ENCODE measurements at places on chromosomes 3 and 15. TPM values are rescaled to one million over a fixed set of nuclear protein-coding genes. Genes with fewer than 3 reads are reported as not detected.

Gene CHRD
- 4.2 TPM for polyA plus RNA-seq

DNA sequence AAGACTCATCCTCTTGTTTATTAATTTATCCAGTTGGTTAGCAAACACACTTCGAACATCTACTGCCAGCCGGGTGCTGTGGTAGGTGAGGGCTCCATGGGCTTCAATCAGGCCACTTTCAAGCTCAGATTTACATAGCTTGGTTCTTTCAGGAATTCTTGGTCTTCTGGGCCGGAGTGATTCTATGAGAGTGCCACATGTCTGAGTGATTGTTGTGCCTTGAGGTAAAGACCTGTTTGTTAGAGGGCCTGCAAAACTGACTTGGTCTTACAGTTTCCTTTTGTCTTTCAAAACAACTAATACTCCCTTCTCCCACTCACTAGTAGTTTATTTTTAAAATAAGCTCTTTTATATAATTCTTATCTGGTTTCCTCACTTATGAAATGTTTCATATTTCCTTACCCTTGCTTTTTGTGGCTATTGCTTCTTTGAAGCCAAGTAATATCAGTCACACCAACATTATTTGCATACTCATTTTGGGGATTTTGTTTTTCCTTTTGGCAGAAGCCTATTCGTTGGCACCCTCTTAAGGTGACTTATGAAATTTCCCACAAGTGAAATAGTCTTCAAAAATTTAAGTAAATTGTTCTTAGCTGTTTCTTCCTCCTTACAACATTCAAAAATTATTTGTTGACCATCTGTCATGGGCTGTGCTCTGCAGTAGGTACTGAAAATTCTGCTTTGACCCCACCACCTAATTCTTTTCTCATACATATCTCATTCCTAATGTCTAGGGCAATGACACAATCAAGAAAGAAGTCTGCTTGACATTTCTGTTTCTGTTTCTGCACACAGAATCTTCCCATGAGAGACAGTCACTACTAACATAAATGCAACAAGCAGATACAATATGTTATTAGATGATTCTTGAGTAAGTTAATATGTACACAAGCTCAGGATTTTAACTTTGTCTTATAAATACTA, 120.2 kb downstream of the LRRC28 start:
- no peak for DNase-seq
- H3K27ac ChIP-seq = peak overlapping the region; percentile 45
- peaks cover 2% of the 10 kb centered on the region for H3K4me1 ChIP-seq
- H3K27me3 ChIP-seq = no peaks in the 10 kb centered on the region

- DNase-seq = no peak
- no peak overlapping the region for H3K27ac ChIP-seq
- H3K4me1 ChIP-seq = no peaks in the 10 kb centered on the region
- H3K4me3 ChIP-seq = no peak overlapping the region
- H3K27me3 ChIP-seq = peaks cover 3% of the 10 kb centered on the region
These were observed 127.4 kb upstream of the SLC6A11 start for GRCh38 chr3:10688548-10689172.

DNA sequence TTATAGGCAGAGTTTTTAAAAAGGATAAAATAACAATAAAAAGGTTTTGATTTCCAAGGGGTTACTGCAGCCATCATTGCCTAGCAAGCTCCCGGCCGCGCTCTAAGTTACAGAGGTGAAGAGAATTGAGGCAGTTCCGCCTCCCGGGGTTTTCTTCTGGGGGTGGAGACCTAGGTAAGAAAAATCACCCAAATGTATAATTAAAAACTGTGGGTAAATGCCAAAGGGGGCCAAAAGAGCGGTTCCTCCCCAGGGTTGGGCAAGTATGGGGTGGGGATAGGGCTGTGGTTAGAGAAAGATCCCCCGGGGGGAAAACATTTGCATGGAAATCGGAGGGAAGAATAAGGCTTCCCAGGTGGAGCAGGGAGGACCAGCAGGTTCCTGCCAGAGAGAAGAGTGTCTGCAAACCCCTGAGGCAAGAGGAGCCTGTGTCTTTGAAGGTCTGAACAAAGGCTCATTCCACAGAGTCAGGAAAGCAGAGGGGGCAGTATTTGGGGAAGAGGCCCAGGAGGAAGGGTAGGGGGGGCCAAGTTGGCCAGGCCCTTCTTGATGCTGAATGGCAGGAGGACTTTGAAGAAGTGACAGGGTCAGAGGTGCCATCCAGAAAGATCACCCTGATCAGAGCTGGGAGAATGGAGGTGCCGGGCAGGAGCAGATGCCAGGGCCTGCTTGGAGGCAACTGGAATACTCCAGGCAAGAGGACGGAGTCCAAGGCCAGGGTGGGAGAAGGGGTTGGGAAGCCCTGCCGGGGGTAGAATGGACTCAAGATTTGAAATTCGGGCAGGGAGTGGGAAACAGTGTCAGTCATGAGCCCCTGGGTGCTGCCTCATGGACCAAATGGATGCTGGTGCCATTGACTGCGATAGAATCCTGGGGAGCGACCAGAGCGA, 152.9 kb upstream of the RGMA start:
- no peaks in the 10 kb centered on the region for H3K27me3 ChIP-seq
- H3K4me1 ChIP-seq = no peaks in the 10 kb centered on the region
- no peaks in the 10 kb centered on the region for H3K36me3 ChIP-seq
- no peak overlapping the region for H3K4me3 ChIP-seq

DNA sequence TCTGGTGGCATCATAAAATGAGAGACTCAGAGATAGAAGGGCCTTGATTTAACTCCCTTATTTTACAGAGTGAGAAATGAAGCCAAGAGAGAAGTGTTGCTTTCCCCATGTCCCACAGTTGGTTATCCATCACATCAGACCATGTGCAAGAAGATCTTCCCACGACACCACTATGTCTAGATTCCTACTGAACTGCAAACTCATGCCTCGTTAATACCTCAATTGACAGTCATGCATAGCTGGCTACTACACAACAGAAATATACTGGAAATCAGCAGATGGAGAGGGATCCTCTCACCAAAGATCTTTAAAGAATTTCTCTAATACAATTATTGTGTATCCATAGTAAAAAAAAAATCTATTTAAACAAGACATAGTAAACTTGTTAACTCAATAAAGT, 33.3 kb downstream of the PEAK1 start:
- DNase-seq = no peak
- H3K4me3 ChIP-seq = no peak overlapping the region
- no peaks in the 10 kb centered on the region for H3K36me3 ChIP-seq
- H3K27me3 ChIP-seq = no peaks in the 10 kb centered on the region
- H3K4me1 ChIP-seq = no peaks in the 10 kb centered on the region
